Fibroblast of skin of right biceps (primary cell): ENCODE measurements at places on chromosomes 13 and 19.

- DNase-seq: no peak
Measured at GRCh38 chr13:95182570-95183265, 118.5 kb downstream of the ABCC4 start.

- DNase-seq: no peak
Measured at GRCh38 chr13:95530178-95530577, 22.3 kb upstream of the CLDN10 start.

DNA sequence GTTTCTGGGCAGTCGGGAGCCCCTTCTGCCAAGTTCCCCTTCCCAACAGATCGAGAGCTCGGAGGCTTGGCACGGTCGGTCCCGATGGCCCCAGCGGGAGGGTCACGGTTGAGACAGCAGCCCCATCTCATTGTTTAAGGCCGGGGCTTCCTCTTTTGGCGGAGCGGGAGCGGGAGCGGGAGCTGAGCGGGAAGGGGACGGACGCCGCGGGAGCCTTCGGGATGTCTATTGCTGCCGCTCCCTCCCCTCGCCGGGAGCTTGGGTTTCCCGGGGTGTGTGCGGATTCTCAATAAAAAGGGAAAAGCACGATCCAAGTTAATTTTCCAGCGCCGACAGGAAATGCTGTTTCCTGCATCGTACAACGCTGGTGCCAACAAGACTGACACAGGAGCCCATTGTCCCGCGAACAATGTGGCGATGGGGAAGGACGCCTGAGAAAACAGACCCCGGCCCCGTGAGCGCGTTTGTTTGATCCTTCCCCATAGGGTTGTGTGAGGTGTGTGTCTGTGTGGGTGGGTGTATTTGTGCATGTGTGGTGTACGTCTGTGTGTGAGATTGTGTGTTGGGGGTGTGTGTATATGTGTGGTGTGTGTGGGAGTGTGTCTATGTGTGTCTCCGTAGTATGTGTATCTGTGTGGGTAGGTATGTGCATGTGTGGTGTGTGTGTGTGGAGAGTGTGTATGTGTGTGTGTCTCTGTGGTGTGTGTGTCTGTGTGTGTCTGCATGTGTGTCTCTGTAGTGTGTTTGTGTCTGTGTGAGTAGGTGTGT, 36.3 kb upstream of the FLT1 start:
- DNase-seq: peak; percentile 60

DNA sequence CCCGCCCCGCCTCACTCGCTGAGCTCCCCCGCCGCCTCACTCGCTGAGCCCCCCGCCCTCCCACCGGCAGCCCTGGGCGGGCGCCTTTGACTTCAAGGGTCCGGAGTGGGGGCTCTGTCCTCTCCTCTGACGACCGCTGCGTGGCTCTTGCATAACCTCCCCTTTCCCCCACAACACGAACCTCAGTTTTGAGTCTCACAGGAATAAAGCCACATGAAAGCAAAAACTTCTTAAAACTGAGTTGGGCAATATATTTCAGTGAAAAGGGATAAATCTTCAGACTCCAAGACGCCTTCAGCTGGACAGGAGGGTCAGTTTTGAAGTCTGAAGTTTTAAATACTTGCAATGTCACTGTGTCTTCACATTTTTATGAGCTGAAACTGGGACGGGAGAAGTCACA, 70.6 kb upstream of the C13orf46 start:
- DNase-seq: peak; percentile 75

GRCh38 chr19:38840583-38840968, 9.0 kb upstream of the ECH1 start:
- no peak for DNase-seq

GRCh38 chr13:99506634-99507033, 5.4 kb downstream of the TM9SF2 start:
- DNase-seq: no peak

- DNase-seq: peak; percentile 29
Measured at GRCh38 chr13:94660695-94661326, 51.5 kb downstream of the SOX21 start.

GRCh38 chr19:38691938-38692457, 44.5 kb downstream of the ACTN4 start:
- peak; percentile 94 for DNase-seq
